Epithelial cell of proximal tubule (primary cell): ENCODE measurements at places on chromosomes 1 and 21. TPM values are rescaled to one million over a fixed set of nuclear protein-coding genes. Genes with fewer than 3 reads are reported as not detected.

Gene ALDH4A1
- 15.2 and 27.0 TPM in 2 replicates for total RNA-seq

Gene PPIAL4G
- total RNA-seq, result not detected in 2 replicates

Gene GPR3
- 2.5 and 3.0 TPM in 2 replicates for total RNA-seq

Gene HSD3B1
- 0.07 TPM in 1 of 2 replicates, not detected in the other for total RNA-seq

DNA sequence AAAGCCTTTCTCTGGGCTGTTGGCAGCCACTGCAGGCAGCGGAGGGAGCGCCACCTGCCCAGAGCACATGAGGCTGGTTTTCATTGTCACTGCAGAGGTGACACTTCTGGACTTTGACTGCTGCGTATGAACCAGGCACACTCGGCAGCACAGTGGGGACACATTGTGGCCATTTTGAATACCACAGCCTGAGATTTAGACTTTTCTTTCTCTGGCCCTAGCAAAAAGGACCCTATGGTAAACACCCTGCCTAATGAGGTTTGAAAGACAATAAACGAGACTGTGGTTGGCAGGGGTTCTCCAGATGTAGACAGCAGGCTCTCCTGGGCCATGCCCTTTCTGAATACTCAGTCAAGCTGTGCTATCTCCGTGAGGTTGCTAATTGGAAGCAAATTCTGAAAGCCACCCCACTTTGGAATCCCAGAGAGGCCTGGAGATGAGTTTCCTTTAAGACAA lies 12.0 kb upstream of the KCNE2 start:
- DNase-seq, result no peak

- no peak for DNase-seq
These were observed 44.0 kb downstream of the PRDM15 start for GRCh38 chr21:41834926-41835663.

DNA sequence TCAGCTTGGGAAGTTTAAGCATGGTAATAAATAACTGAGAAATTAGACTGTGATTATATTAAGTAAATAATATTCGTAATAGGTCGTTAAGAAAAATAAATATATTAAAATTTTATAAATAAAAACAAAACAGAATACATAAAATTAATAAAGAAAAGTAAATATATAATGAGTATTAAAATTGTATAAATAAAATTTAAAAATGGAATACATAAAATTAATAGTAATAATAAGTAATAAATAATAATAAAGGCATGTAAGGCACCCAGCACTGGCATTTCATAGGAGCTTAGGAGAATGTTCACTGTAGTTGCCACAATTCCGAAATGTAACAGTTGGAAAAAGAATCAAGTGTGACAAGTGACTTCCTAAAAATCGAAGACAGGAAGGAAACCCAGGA lies 45.8 kb upstream of the FHAD1 start:
- DNase-seq, result no peak
